Left cardiac atrium (tissue), 4 donors: ENCODE measurements at places on chromosomes 1 and 21. TPM values are rescaled to one million over a fixed set of nuclear protein-coding genes. Genes with fewer than 3 reads are reported as not detected.

The SPRR2B gene
- total RNA-seq, result not detected

- DNase-seq, result peak; percentile 59
These were observed 108.7 kb downstream of the PRDM2 start for GRCh38 chr1:13808729-13809131.

GRCh38 chr1:53366901-53367502 is 39.1 kb upstream of the LRP8 start:
- no peak for DNase-seq

- DNase-seq, result no peak
These were observed 388.1 kb upstream of the NR5A2 start for GRCh38 chr1:199639453-199639852.
